ENCODE measurements at places on chromosomes 11 and 22.

DNA sequence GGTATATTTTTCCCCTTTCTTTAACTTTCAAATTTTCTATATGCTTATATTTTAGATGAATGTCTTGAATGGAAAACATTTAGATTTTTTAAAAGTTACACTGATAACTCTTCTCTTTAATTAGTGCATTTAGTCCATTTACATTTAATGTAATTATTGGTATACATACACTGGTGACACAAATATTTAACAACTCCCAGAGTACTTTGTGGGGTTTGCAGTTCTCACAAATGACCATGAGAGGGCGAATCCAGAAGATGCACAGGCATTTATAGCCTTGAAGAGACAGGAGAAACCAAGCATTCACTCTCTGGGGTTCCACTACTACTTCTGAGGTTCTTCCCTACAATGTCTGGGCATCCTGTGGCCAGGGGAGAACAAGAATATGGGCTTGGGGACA lies 125.1 kb downstream of the TIMP3 start:
- no peak for DNase-seq

- DNase-seq: no peak
Observed at GRCh38 chr11:78920329-78920728, 345.7 kb upstream of the NARS2 start.

GRCh38 chr11:122664188-122664587 lies 8.7 kb downstream of the UBASH3B start:
- DNase-seq: no peak

DNA sequence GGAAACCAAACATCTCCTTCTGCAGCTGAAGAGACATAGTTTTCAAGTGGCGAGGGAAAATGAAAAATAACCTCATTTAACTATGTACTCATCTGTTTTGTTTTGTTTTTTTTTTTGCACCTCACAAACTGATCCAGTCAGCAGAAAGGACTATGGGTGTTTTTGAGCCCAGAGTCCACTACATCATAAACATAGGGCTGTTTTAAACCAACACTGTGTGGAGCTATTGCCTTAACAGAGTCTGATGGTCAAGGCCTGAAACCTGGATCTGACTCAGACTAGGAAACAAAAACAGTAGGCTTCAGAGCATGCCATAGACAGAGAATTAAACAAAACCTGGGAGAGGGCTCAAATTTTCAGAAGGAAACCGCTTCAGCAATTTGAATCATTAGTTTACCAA lies 99.3 kb upstream of the FSHB start:
- DNase-seq: no peak

DNA sequence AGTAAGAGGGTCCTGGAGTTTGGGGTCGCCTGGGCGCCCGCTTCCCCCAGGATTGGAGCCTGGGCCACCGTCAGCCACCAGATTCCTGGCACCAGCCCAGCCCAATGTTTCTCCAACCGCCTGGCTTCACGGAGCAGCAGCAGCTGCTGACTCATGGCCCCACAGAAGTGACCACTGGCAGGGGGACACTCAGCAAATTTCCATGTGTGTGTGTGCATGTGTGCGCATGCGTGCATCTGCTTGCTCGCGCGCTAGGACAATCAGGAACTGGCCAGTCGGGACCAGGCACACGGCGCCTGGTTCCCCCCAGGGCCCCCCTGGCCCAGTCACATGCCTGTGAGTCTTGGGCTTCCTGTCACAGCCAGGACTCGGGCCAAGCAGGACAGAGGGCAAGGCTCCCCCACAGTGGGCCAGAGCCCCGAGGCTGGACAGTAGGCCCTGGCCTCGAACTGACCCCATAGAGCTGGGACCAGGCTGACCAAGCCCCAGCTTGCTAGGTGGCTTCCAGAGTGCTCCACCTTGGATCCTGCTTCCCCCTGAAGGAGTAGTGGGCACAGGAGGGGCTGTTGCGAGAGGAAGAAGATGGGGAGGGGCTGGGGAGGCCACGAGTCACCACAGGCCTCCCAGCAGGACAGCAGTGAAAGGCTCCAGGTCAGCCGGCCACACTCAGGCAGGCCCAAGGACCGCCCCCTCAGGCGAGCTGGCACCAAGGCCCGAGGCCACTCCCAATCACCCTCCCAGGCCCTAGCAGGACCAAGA lies 3.2 kb downstream of the CTSD start:
- no peak for DNase-seq

DNA sequence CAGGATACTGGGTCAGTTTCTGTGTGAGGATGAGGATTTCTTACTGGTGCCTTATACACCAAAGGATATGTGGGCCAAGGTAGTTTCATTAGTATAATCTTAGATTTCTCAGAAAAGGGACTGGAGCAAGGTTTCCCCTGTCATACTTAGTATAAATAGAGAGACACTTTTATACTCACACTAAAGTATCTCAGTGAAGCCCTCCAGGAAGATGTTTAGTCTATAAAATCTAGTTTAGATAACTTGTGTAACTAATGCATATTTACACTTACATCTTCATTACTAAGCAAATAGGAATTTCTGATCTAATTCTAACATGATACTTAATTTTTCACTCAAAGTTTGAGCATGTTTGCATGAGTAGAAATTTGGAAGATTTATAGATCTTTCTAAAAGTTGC lies 11.1 kb downstream of the EMSY start:
- no peak for DNase-seq
